ENCODE measurements at places on chromosomes 6 and 20. TPM values are rescaled to one million over a fixed set of nuclear protein-coding genes. Genes with fewer than 3 reads are reported as not detected.
A peak's percentile ranks its signal among the peaks of the same experiment; 100 is the strongest.

Gene EPB41L1
- 18.1 TPM for total RNA-seq

Gene RNF182
- 0.67 TPM for total RNA-seq

DNA sequence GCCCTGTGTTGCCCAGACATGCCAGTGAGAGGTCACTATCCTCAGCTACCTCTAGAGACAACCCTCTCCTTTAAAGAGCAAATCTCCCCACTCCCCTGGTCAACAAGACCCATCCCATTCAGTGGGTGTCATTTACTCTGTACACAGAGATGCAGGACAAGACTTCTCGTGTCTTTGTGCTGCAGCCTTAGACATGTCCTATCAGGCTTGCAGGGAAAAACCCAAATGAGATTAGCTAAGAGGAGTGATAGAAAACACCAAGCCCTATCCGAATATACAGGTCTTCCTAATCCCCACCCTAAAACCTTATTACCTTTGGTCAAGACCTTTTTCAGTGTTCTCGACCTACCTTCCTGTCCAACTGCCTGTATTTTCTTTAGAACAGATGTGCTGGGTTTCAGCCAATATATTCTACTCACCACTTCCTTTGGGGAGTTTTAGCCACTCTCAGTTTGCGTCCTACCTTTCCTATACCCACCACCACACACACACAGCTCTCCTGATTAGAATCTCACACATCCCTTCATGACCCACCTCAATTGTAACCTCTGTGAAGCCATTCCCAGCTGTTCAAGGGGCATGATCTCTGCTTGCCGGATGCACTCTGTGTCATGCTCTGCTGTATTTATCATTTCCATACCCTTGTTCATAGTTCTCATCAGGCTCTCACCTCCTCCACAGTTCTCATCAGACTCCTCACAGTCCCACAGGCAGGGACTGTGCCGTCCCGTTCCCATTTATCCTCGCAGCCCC, 39.7 kb downstream of the TRAM2 start:
- H3K27ac ChIP-seq, result no peak overlapping the region
- peaks cover 15% of the 10 kb centered on the region for H3K36me3 ChIP-seq
- DNase-seq, result no peak
- H3K27me3 ChIP-seq, result no peaks in the 10 kb centered on the region
- H3K4me3 ChIP-seq, result no peak overlapping the region

GRCh38 chr6:27297857-27298730, 14.0 kb downstream of the POM121L2 start:
- no peak overlapping the region for H3K27ac ChIP-seq
- peaks cover 15% of the 10 kb centered on the region for H3K27me3 ChIP-seq
- no peak overlapping the region for H3K4me3 ChIP-seq
- H3K36me3 ChIP-seq, result no peaks in the 10 kb centered on the region

- no peaks in the 10 kb centered on the region for H3K27me3 ChIP-seq
- no peak for DNase-seq
- H3K4me1 ChIP-seq, result no peaks in the 10 kb centered on the region
- no peak overlapping the region for H3K27ac ChIP-seq
Observed at GRCh38 chr6:132270726-132271402, 130.4 kb downstream of the MOXD1 start.

- no peak overlapping the region for H3K4me3 ChIP-seq
- no peaks in the 10 kb centered on the region for H3K36me3 ChIP-seq
- no peak for DNase-seq
- no peak overlapping the region for H3K27ac ChIP-seq
Observed at GRCh38 chr6:68087399-68088133, 547.5 kb upstream of the ADGRB3 start.

- DNase-seq, result no peak
- H3K4me3 ChIP-seq, result no peak overlapping the region
- no peaks in the 10 kb centered on the region for H3K27me3 ChIP-seq
- H3K36me3 ChIP-seq, result no peaks in the 10 kb centered on the region
- no peaks in the 10 kb centered on the region for H3K4me1 ChIP-seq
- no peak overlapping the region for H3K27ac ChIP-seq
Observed at GRCh38 chr6:135075018-135075417, 20.4 kb upstream of the HBS1L start.

DNA sequence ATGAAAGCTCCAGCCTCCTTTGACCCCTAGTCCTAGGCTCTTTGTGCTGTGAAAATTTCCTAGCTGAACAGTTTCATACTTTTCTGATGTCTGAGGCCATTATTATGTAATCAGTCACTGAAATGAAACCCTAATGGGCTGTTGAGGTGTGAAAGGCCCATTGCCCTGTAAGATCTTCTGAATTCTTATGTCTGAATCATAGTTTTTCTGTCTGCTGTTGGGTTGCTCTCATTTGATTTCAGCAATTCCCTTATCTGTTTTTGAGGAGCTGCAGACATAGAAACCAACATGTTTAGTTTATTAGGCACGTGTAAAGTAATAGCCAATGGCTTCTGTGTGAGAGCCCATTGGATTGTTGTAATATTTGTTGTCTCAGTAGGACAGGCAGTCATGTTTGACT, 118.1 kb downstream of the EYA4 start:
- no peak for DNase-seq
- no peaks in the 10 kb centered on the region for H3K36me3 ChIP-seq
- H3K4me1 ChIP-seq, result no peaks in the 10 kb centered on the region
- H3K27me3 ChIP-seq, result no peaks in the 10 kb centered on the region
- peak overlapping the region; percentile 16 for H3K27ac ChIP-seq

GRCh38 chr6:155782320-155782731, 326.7 kb upstream of the NOX3 start:
- no peak for DNase-seq
- H3K27ac ChIP-seq, result no peak overlapping the region
- no peaks in the 10 kb centered on the region for H3K27me3 ChIP-seq
- no peaks in the 10 kb centered on the region for H3K4me1 ChIP-seq

GRCh38 chr6:22236626-22237414, 60.0 kb downstream of the PRL start:
- H3K27ac ChIP-seq, result no peak overlapping the region
- no peak overlapping the region for H3K4me3 ChIP-seq
- H3K27me3 ChIP-seq, result no peaks in the 10 kb centered on the region
- H3K36me3 ChIP-seq, result no peaks in the 10 kb centered on the region
- no peaks in the 10 kb centered on the region for H3K4me1 ChIP-seq

DNA sequence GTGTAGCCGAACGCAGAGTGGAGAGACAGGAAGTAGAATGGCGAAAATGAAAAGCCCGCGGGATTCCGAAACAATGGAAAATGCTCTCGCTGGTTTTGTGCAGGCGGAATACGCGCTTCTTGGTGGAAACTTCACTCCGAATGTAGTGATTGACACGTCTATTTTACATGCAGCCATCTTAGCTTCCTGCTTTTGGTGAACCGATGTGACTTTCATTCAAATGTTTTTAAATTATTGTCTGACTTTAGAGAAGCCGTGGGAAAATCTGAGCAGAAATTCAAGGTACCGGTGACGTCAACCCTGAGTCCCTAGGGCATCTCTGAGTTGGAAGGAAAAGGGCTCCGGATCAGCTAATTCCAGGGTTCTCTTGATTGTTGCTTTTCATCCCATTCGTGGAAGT, 11.4 kb downstream of the GPX5 start:
- no peak overlapping the region for H3K27ac ChIP-seq
- no peaks in the 10 kb centered on the region for H3K36me3 ChIP-seq
- no peaks in the 10 kb centered on the region for H3K4me1 ChIP-seq
- no peak for DNase-seq

DNA sequence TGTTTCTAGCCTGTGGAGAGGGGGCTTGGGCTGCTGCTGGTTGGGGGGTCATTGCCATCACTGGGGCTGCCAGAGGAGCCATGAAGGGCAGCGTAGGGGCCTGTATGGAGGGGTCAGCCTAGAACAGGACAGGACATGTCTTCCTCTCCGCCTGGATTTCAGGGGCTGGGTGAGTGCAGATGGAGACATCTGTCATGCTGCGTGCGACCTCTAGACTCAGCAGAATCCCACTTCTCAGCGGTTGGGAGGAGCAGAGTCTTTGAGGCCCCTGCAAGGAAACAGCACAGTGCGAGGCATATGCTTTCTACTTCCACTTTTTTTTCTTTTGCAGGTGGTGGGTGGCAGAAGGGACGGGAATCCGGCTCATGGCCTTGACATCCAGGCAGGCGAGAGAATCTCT, 67.9 kb downstream of the EZR start:
- H3K4me1 ChIP-seq, result peaks cover 8% of the 10 kb centered on the region
- no peak overlapping the region for H3K4me3 ChIP-seq
- DNase-seq, result no peak
- no peaks in the 10 kb centered on the region for H3K36me3 ChIP-seq
- no peaks in the 10 kb centered on the region for H3K27me3 ChIP-seq
- H3K27ac ChIP-seq, result no peak overlapping the region

- H3K4me3 ChIP-seq, result no peak overlapping the region
- no peak for DNase-seq
- no peaks in the 10 kb centered on the region for H3K36me3 ChIP-seq
- H3K4me1 ChIP-seq, result no peaks in the 10 kb centered on the region
- no peak overlapping the region for H3K27ac ChIP-seq
- no peaks in the 10 kb centered on the region for H3K27me3 ChIP-seq
Observed at GRCh38 chr6:69918813-69919475, 52.6 kb downstream of the COL19A1 start.

- DNase-seq, result no peak
- H3K4me3 ChIP-seq, result no peak overlapping the region
- peak overlapping the region; percentile 68 for H3K27ac ChIP-seq
- peaks cover 13% of the 10 kb centered on the region for H3K36me3 ChIP-seq
- H3K27me3 ChIP-seq, result no peaks in the 10 kb centered on the region
Observed at GRCh38 chr6:148517470-148517869, 174.8 kb downstream of the SASH1 start.

- H3K4me1 ChIP-seq, result no peaks in the 10 kb centered on the region
- H3K36me3 ChIP-seq, result no peaks in the 10 kb centered on the region
- H3K4me3 ChIP-seq, result no peak overlapping the region
Observed at GRCh38 chr6:89357390-89357789, 4.9 kb upstream of the UBE2J1 start.
